ENCODE measurements at places on chromosomes 12 and 14.

DNA sequence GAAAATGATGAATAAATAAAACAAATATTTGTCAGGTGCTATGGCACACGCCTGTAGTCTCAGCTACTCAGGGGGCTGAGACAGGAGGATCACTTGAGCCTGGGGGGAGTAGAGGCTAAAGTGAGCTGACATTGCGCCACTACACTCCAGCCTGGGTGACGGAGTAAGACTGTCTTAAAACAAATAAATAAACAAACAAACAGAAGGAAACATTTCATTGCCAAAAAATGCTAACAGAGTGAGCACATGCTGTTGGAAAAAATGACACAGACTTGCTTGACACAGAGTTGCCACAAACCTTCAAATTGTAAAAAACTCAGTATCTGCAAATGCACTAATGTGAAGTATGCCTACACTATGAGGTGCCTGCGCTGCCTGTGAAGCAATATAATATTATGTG, 50.8 kb upstream of the AP4S1 start:
- DNase-seq = no peak

DNA sequence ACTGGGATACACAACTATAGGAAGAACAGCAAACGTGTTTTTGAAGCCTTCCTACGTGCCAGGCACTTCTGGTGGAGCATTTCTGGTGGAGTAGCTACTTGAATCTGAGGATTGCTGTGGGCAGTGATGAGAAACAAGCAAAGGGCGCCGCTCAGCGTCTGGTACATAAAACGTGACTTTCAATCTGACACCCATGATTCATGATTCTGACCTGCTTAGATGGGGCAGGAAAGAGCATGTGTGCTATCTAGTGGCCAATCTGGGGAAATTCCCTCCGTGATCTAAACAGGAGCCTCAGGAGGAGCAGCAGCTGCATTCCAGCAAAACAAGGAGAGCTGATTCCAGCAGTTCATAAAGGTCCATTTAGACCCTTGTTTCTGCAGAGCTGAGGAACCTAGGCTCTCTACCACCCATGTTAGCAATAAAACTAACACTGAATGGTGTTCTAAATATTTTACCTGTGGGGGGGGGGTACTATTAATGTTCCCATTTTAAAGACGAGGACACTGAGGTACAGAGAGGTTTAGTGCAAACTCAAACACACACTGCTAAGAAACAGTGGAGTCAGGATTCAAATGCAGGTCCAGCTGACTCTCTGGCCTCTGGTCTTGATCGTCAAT, 37.8 kb downstream of the PAH start:
- DNase-seq = peak; percentile 89

DNA sequence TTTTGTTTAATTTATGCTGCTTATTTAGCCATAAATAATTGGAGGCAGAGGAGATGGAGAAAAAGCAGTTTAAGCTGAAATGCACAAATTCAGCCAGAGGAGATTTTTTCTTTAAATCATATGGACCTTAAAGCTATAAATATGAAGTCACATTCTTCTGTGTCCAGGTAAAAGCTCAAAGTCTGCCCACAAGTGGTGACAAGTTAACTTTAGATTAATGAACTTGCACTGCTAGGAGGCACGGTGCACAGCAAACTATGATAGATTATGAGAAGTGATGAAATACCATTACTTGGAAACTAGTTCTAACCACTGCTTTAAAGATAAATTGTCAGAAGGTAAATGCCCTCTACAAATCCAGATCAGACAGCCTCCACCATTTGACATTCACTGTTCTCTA, 69.0 kb downstream of the IFT81 start:
- DNase-seq = no peak

DNA sequence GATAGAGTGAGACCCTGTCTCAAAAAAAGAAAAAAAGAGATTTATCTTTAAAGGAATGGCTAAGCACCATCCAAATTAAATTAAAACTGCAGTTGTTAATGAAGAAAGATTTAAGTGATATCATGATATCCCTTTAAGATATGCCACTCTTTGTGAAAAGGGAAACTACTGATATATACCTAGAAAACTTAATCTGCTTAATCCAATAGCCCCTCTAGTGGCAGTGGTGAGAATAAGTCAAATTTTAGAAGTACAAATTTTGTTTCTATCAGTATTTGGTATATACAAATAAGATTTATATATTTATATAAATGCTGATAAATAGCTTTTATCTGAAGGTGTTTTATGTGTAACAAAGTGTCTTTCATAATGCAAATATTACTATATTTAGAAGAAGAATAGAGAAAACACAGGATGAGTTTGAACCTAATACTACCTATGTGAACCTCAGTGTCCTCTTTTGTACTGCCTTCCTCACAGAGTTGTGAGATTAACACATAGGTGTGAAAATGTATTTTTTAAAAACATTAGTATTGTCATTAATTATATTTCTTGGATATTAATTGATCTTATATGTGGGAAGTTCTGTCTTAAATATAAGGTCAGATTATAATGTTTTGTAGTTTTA, 51.4 kb upstream of the GARIN2 start:
- DNase-seq = peak; percentile 21

DNA sequence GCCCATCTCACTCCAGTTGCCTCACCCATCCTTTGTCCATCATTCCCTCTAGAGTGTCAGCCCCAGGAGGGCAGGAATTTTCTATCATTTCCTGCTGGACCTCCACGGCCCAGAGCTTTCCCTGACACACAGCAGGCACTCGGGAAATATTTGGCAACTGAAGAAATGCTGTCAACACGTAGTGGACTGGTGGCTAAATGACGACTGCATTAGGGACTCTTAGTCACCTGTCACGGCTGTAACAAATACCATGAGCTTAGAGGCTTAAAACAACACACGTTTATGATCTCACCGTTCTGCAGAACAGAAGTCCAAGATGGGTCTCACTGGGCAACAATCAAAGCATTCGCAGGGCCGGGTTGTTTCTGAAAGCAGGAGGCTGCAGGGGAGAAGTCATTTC, 91.3 kb downstream of the PHETA1 start:
- peak; percentile 32 for DNase-seq

GRCh38 chr14:62616668-62617067, 428.6 kb downstream of the KCNH5 start:
- DNase-seq = no peak

DNA sequence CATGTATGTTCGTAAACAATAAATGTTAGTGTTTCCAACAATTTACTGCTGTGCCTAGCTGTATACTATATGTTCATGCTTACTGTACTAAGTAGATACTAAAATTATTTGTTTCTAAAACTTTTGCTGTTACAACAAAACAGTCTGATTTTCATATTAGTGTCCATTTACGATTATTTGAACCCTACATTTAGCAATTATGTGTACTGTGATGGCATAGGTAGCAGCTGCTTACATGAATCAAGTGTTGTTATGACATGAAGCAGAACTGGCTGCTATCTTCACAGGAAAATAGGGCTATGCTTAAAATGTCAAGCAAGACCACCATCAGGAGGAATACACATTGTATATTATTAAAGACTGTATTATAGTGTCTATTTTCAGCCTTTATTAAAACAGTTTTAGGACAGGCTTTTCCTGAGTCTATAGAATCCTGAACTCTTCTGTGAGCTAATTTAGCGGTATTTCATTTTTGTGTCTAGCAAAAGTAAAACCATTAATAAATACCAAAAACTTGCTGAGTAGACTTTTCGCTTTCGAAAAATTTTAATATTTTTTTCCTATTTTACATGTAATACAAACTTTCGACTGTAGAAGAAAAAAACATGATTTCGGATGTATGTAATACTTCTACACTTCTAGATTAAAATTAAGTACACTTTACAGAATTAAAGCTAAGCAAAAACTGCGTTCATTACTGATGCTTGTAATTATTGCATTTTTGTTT, 1.1 kb upstream of the WDR89 start:
- no peak for DNase-seq

GRCh38 chr12:64544371-64545080, 65.8 kb upstream of the RASSF3 start:
- no peak for DNase-seq

- DNase-seq = no peak
These were observed 19.6 kb upstream of the LRP6 start for GRCh38 chr12:12286441-12286840.

DNA sequence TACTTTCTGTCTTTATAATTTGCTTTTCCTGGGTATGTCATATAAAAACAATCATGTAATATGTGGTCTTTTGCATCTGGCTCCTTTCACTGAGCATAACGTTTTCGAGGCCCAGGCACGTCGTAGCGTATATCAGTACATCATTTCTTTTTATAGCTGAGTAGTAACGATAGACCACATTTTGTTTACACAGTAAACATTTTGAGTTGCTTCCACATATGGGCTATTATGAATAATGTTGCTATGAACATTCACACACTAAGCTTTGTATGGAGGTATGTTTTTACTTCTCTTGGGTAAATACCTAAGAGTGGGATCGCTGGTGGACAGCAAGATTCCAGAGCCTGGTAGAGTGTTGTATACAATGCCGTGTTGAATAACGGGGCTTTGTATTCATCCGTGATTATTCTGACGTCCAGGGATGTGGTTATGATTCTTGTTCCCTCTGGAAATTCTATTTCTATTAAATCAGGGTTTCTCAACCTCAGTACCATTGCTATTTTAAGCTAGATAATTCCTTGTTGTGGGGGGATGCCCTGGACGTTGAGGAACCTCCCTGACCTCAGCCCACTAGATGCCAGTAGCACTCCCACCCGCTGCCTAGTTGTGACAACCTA, 38.9 kb upstream of the CIT start:
- no peak for DNase-seq

GRCh38 chr12:65894624-65895390, 70.5 kb downstream of the HMGA2 start:
- DNase-seq = no peak

GRCh38 chr14:85660243-85660922, 130.4 kb downstream of the FLRT2 start:
- no peak for DNase-seq

DNA sequence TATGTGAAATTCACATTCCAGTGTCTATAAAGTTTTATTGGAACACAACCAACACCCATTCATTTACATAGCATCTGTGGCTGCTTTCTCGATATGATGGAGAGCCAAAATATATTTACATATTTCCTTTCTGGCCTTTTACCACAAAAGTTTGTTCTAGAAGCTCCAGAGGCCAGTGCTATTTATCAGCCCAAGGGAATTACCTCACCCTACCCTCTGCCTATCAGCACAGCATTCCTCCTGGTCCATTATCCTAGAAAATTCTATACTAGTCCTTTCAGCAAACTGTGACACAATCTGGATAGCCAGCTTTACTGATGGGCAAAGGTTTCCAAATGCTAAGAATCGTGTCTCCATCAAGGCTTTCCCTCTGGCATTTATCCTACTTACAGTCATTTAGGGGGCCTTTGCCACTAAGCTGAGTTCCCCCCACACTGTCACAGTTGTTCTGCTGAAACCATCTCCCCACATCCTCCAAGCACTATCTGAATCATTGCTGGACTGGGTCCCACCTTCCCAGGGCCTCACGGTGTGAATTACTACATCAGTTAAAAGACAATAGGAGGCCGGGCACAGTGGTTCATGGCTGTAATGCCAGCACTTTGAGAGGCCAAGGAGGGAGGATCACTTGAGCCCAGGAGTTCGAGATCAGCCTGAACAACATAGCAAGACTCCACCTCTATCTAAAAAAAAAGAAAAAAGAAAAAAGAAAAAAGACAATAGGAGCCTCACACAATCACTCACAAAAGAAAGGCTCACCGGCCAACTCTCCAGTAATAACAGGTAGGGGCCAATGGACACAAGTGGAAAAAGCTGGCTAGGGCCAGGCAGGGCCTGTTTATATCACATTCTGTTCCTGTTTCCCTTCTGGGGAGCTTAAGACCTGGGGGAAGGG, 12.1 kb downstream of the SYNE3 start:
- DNase-seq = no peak

- DNase-seq = no peak
These were observed 172.0 kb upstream of the VASH1 start for GRCh38 chr14:76589246-76589645.

DNA sequence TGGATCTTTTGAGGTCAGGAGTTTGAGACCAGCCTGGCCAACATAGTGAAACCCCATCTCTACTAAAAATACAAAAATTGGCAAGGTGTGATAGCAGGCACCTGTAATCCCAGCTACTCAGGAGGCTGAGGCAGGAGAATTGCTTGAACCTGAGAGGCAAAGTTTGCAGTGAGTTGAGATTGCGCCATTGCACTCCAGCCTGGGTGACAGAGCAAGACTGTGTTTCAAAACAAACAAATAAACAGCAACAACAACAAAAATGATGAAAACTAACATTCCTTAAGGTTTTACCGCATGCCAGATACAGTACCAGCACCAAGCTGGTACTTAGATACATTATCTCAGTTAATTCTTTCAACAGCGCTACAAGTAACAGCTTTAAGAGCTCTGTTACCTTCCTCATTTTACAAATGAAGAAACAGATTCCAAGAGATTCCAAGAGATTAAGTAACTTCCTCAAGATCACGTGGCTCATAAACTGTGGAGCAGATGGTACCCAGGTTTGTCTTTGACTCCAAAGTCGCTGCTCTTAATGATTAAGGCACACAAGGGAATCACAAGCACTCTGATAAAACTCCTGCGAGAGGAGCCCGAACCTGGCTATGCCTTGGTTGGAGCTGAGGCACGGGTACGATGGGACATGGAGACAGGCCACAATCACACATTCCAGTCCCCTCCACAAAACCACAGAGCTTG, 17.7 kb upstream of the PLEK2 start:
- no peak for DNase-seq

- no peak for DNase-seq
These were observed 444.8 kb upstream of the RGS6 start for GRCh38 chr14:71487449-71487848.

DNA sequence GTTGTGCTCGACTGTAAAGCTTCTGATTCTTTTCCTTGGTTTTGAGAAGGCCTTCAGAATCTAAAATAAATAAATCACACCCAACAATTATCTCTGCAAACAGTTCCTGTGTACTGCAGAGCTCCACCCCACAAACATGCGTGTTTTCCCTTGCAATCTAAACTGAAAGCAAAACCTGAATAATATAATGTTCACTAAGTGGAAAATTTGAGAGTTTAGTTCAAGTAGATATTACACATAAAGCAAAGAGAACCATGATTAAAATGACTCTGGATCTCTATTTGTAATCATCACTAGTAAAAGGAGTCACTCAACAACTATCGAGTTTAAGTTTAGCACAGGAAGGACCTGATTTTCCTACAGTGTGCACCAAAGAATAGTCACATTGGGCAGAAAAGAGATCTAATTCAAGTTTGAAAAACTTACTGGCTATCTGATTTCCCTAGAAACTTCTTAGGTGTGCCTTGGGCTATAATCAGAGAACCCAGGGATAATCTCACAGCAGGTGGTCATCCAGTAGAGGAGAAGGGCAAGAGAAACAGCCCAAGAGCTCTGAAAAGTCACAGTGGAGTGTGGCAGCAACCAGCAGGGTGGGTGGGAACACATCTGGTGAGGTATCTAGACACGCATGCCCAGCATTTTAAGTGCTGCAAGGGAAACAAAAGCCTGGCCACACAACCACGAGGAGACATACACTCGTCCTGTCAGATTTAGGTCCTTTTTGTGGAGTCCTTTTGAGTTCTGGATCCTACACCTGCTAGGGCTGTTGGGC, 25.4 kb downstream of the ATG14 start:
- DNase-seq = peak; percentile 56
